ENCODE measurements at places on chromosomes 11 and 22.

DNA sequence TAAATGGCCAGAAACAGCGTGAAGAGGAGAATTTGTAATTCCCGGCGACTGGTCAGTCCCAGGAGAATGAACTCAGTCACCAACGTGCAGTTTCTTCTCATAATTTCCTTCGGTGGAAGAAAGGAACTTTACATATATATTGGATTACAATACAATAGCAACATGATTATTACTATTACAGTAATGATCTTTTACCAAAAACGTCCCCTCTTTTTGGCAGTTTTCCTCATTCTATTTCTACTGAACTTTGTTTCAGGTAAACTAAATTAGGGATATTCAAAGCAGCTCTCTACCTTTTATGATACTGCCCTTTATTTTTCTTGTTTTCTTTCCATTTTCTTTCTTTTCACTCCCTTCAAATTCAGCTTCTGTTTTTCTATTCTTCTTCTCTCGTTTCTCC, at the start of gene OR5M8:
Gene OR5M8 (minus strand): TSS at position 101 of the 400 bp plus-strand sequence. CDS start 0 bp downstream, at position 101.
- no peak for DNase-seq

DNA sequence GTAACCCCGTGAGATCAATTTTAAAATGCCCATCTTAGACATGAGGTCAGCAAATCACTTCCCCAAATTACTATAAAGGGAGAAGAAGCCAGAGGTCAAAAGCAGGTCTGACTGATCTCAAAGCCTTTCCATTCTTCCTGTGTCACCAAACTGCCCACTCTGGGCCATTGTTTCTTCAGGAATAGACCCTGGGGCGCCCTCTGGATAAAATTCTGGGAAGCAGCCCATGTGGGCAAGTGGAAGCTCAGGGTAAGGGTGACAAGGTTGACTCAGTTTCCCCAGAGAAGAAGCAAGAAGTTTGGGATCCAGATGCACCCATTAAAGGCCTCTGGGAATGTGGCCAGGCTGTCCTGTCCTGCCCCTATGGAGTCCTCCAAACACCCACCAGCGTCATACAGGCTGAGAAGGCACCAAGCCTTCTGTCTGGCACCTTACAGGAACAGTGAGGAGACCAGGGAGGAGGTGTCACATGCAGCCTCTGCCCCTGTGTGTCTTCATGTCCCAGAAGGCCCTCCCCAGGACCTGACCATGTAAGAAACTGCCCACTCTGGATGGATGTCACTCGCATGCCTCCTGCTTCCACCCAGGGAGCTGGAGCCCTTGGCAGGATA, 50.1 kb downstream of the CHST1 start:
- DNase-seq = no peak

DNA sequence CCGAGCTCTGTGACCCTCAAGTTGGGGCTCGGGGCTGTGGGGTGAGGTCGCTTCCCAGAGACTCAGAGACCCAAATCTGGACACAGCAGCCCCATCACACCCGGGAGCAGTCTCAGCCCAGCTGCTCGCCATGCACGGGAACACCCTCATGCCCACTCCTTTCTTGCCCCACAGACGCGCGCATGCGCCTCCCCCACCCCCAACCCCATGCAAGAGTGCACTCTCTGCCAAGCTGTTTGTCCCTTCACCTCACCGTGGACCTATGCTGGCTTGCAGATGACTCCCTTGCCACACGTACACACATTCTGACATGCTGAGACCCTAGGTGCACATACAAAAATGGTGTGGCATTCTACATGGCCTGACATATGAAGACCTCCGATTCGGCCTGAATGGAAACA, 478 bp upstream of the CD248 start:
- no peak for DNase-seq

DNA sequence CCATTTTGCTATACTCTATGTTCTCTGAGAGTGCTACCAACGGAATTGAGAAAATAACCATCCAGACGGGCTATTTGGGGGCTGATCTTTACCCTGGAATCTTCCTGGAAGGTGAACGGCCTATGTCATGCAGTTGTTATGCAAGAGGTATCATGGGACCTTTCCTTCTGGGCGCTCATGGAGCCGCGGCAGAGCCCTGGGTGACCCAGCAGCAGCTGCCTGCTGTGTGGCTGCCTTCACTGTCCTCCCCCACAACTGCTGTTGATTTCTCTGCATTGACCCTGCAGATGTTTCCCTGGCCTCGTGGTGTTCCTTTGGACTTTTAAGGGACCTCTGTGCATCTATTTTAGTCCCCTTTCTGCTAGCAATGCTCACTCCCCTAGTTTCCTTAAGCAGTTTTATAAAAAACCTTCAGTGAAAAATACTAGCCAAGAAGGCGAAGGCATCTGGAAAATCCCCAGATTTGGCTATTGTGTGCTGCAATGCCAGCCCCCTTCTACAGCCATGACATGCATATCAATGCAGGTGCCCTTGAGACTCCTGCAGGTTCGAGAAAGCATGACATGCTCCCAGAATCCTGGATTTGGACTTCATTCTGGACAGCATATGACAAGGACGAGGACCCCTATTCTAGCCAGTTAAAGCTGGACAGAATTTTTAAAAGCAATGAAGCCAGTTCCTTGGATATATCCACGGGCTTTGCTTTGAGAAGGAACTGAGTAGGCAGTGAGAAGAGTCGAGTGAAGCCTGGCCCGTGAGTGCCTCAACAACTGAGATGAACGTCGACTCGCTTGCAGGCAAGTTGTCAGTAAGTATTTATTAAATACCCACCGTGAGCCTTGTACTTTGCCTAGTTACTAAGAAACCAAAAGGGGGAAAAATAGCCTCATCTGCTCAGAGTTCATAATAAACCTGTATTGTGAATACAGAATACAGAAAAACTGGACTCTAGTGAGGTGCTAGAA, at the start of gene SLC25A18:
Gene SLC25A18 (plus strand): TSS at position 593 of the 965 bp plus-strand sequence. CDS start 16,447 bp downstream, outside the sequence.
- no peak for DNase-seq

DNA sequence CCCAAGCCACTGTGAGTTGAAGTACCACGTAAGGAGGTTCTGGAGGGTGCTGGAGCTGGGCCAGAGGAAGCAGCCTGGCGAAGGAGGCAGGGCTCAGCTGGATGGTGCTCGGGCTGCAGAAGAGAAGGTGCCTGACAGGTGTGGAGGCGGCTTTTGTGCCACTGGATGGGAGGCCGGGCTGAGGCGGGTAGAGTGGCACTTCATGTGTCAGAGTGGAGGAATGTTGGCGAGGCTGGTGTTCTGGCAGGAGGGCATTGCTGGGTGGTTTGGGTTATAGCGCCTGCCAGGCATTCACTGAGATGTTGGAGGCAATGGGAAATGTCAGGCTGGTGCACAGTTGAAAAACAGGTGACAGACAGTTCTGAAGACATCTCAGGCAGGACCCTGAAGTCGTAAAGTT, 24.2 kb downstream of the UBE2L3 start:
- DNase-seq = no peak

- DNase-seq = no peak
Observed at GRCh38 chr11:130897262-130898182, 18.8 kb downstream of the SNX19 start.
